Stimulated activated CD4-positive, alpha-beta T cell treated with anti-CD3 and anti-CD28 coated beads, Interleukin-4, amount 100 ng/mL, for 1 hour (primary cell): ENCODE measurements at places on chromosomes 3 and 15.

GRCh38 chr15:76996076-76996525 lies 1.2 kb downstream of the PSTPIP1 start:
- DNase-seq: no peak

- no peak for DNase-seq
Measured at GRCh38 chr3:31952205-31952604, 28.9 kb downstream of the OSBPL10 start.

DNA sequence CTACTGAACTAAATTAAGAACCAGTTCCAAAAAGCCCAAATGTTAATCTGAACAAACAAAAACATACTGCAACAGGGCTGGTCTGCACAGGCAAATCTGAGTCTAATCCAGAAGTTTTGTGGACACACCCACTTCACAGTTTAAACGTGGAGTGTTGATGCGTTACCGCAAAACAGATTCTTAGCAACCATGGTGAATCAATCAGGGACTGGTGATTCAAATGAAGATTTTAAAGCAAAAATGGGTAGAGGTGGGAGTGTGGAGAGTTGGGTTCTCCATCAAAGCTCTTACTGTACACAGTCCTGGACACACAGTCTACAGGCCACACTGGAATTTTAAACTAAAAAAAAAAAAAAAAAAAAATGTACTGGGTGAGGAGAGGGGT lies 5.2 kb downstream of the ANXA2 start:
- no peak for DNase-seq

GRCh38 chr3:12910356-12911099 lies 69.2 kb upstream of the RPL32 start:
- DNase-seq: no peak

DNA sequence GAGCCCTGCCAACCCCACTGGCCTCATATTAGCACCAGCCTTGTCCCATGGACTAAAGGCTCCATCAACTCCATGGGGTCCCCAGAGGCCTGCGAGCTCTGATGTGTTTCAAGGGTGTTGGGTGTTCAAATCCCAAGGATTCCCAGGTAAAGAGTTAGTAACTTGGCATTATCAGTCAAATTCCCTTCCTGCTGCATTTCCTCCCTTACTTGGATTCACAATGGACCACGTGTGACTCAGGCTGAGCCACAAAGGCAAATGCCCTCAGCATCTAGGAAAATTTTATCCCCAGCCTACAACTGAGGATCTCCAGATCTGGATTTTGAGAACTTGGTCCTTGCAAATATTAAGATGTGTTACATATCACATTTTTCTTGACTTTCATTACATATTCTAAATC lies 58.8 kb downstream of the GADL1 start:
- no peak for DNase-seq

DNA sequence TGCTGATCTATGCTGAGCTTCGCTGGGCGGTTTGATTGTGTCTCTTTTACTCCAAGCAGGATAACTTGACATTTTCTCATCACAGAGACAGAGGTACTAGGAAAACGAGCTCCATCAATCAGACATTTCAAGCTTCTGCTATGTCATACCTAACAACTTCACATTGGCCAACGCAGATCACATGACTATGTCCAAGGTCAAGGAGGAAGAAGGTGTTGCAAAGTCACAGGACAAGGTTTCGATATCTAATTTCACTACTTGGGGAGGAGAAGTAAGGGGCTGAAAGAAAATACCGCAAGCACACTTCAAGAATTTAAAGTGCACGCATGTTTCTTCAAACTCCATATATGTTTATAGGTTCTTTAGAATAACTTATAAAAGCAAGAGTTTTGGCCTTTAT lies 425.8 kb downstream of the CHL1 start:
- no peak for DNase-seq

- DNase-seq: no peak
Measured at GRCh38 chr15:64808785-64809453, 16.5 kb downstream of the PIF1 start.

DNA sequence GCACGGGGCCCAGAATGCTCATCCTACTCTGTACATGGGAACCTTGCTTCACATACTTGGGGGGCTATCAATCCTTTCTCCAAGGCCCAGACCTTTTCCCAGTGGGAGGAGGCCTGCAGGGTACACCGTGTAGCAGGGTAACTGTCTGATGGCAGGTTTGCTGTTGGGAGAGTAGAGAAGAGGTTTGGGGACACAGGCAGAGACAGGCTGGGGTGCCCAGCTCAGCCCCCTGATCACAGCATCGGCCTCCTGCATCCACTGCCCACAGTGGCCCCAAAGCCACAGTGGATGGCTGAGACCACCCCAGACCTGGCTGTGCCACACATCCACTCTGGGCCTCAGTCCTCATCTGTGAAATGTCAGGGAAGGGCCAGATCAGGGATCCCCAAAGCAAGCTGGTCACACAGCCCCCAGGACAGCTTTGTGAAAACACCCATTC lies 5.6 kb downstream of the CHRNA3 start:
- DNase-seq: no peak

DNA sequence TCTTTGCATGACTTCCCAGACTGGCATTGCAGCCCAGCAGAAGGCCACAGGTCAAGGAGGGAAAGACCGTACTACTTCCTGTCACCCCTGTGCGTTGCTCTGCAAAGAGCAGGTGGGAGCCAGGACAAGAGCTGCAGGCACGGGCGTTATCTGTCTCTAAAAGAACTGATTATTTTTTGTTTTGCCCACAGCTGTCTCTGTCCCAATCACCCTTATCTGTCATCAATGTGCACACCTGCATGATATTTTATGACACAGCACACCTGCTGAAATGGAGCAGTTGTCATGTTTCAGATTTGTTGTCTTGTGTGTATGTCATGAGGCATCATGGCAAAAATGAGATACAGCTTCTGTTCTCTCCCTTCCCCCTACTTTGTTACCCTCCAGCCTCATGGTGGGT lies 58.8 kb downstream of the SLCO3A1 start:
- no peak for DNase-seq

- DNase-seq: no peak
Measured at GRCh38 chr3:39150148-39150802, 3.1 kb downstream of the CSRNP1 start.
